Ascending aorta (tissue), 2 donors: ENCODE measurements at places on chromosomes 2 and 18. TPM values are rescaled to one million over a fixed set of nuclear protein-coding genes. Genes with fewer than 3 reads are reported as not detected.

- no peak overlapping the region for H3K27ac ChIP-seq
- H3K4me1 ChIP-seq = no peaks in the 10 kb centered on the region
- H3K27me3 ChIP-seq = no peaks in the 10 kb centered on the region
- no peak for DNase-seq
- H3K4me3 ChIP-seq = no peak overlapping the region
These were observed 14.2 kb downstream of the TGFBRAP1 start for GRCh38 chr2:105315314-105315713.

DNA sequence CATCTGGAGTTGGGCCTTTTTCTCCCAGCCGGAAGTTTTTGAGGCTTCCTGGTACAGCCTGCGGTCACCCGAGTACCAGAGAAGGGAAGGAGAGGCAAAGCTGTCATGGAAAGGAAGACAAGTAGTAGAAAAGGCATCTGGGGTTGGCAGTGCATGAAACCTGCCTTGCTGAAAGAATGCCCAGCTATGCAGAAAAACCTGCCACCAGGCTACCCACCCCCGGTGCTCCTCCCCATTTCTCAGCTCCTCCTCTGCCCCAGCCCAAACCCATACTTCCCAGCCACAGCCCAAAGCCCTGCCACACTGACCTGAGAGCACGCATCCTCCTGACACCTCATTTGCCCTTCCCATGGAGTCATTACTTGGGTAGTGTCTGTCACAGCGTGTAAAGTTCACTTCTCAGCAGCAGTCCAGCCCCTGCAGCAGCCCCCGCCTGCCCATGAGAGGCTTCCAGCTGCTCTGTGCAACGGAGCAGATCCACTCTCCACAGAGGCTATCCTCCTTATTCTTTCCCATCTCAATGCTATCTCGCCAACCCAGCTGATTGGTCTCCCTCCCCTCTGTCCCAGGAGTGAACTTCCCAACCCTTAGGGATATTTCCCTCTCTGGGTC lies 40.4 kb upstream of the MAL start:
- no peaks in the 10 kb centered on the region for H3K27me3 ChIP-seq
- no peak overlapping the region for H3K27ac ChIP-seq
- DNase-seq = no peak
- H3K36me3 ChIP-seq = no peaks in the 10 kb centered on the region

- H3K4me1 ChIP-seq = peaks cover 93% of the 10 kb centered on the region
- H3K4me3 ChIP-seq = peak overlapping the region; percentile 23
- peak overlapping the region; percentile 99 for H3K27ac ChIP-seq
- no peaks in the 10 kb centered on the region for H3K27me3 ChIP-seq
- H3K36me3 ChIP-seq = no peaks in the 10 kb centered on the region
These were observed 20.6 kb downstream of the SMAD7 start for GRCh38 chr18:48929941-48930713.

GRCh38 chr2:143730155-143730952 lies 601.1 kb downstream of the ARHGAP15 start:
- DNase-seq = no peak
- no peak overlapping the region for H3K27ac ChIP-seq
- H3K4me1 ChIP-seq = no peaks in the 10 kb centered on the region
- no peaks in the 10 kb centered on the region for H3K27me3 ChIP-seq
- no peaks in the 10 kb centered on the region for H3K36me3 ChIP-seq
- no peak overlapping the region for H3K4me3 ChIP-seq

DNA sequence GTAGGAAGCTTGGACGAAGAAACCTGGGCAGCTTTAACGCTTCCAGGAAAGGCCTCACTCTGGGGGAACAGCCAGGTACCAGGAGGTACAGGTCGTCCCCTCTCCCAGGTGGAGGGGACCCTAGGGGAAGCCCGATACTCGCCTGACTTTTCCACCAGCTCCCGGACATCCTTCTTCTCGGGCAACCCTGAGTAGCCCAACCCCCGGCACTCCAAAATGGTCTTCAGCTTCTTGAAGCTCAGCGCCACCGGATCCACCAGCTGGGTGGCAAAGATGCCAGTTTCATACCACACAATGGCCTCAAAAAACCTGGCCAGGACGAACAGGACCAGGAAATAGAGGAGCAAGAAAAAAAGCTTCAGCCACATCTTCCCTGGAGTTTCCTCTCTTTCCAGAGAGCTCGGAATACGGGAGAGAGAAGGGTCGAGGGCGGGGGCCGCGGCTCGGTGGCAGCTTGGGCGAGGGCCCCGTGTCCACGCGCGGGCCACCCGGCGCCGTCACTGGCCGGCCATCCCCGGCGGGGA lies 1.1 kb downstream of the RNF103 start:
- H3K4me3 ChIP-seq = peak overlapping the region; percentile 94
- peak; percentile 66 for DNase-seq
- H3K27ac ChIP-seq = peak overlapping the region; percentile 100

GRCh38 chr2:220424561-220424960 lies 797.1 kb downstream of the SLC4A3 start:
- no peaks in the 10 kb centered on the region for H3K36me3 ChIP-seq
- no peak overlapping the region for H3K4me3 ChIP-seq
- no peaks in the 10 kb centered on the region for H3K27me3 ChIP-seq
- H3K27ac ChIP-seq = no peak overlapping the region
- H3K4me1 ChIP-seq = no peaks in the 10 kb centered on the region
- no peak for DNase-seq

DNA sequence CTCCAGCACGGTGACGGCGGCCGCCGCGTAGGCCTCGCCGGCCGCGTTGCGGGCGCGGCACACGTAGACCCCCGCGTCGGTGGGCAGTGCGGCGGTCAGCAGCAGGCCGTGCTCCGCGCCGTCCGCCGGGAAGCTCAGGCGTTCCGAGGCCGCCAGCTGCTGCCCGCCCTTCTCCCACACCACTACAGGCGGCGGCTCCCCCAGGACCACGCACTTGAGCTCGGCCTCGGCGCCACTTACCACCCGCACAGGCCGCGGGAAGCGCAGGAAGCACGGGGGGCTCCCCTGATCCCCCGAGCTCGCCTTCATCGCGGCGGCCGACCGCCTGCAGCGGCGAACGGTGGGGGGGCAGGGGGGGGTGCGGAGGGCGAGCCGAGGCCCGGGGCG lies 422 bp downstream of the OBSL1 start:
- no peaks in the 10 kb centered on the region for H3K27me3 ChIP-seq
- H3K4me3 ChIP-seq = peak overlapping the region; percentile 93
- H3K36me3 ChIP-seq = no peaks in the 10 kb centered on the region
- DNase-seq = no peak

DNA sequence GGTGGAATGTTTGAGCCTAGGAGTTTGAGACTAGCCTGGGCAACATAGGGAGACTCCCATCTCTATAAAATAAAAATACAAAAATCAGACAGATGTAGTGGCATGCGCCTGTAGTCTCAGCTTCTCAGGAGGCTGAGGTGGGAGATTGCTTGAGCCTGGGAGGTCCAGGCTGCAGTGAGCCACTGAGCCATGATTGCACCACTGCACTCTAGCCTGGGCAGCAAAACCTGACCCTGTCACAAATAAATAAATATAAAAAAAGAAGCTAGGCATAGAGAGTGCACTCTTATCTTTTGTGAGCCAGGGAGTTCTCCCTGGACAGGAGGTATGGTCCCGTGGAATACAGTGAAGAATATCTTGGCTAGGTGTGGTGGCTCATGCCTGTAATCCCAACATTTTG lies 11.0 kb upstream of the KYNU start:
- no peak overlapping the region for H3K4me3 ChIP-seq
- no peak for DNase-seq
- no peaks in the 10 kb centered on the region for H3K4me1 ChIP-seq
- peak overlapping the region; percentile 19 for H3K27ac ChIP-seq
- H3K36me3 ChIP-seq = no peaks in the 10 kb centered on the region

- DNase-seq = no peak
- no peaks in the 10 kb centered on the region for H3K36me3 ChIP-seq
- no peak overlapping the region for H3K4me3 ChIP-seq
- no peaks in the 10 kb centered on the region for H3K27me3 ChIP-seq
- no peaks in the 10 kb centered on the region for H3K4me1 ChIP-seq
These were observed 318.9 kb upstream of the SYT4 start for GRCh38 chr18:43596105-43596712.

GRCh38 chr2:175769200-175769599 lies 232.9 kb downstream of the LNPK start:
- no peak overlapping the region for H3K4me3 ChIP-seq
- H3K36me3 ChIP-seq = no peaks in the 10 kb centered on the region
- H3K27ac ChIP-seq = no peak overlapping the region
- no peaks in the 10 kb centered on the region for H3K27me3 ChIP-seq

EMX1 gene
- total RNA-seq = not detected

MYO7B gene
- total RNA-seq = 1.3 TPM

ANKRD30B gene
- not detected for total RNA-seq

MROH2A gene
- not detected for total RNA-seq

ANKRD62 gene
- not detected for total RNA-seq

SOCS6 gene
- total RNA-seq = 5.5 TPM

DES gene
- 182 TPM for total RNA-seq

ZNF516 gene
- total RNA-seq = 21.6 TPM

FBXO15 gene
- not detected for total RNA-seq
